Nucleus accumbens (tissue), 56 donors: ENCODE measurements at places on chromosomes 16 and 17.

DNA sequence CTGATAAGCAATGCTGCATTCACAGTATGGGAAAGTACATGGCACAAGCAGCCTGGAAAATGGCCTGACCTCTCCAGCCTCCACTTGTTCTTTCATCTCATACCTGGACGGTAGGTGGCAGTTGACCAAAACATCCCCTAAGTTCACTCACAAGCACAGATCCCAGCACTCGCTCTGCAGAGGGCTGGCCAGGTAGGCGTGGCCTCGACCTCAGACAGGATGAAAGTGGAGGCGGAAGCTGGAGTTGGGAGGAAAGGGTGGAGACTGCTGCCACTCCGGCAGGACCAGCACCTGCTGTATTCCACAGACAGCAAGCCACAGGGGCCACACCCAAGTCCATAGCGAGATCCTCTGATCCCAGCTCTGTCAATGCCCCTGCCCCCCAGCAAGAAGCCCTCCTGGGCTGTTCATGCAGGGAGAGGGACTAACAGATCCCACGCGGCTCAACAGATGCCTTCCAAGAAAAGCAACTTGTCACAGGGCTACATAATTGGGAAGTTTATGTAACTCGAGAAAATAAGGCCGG is 31.3 kb downstream of the ZCCHC14 start:
- DNase-seq = no peak

DNA sequence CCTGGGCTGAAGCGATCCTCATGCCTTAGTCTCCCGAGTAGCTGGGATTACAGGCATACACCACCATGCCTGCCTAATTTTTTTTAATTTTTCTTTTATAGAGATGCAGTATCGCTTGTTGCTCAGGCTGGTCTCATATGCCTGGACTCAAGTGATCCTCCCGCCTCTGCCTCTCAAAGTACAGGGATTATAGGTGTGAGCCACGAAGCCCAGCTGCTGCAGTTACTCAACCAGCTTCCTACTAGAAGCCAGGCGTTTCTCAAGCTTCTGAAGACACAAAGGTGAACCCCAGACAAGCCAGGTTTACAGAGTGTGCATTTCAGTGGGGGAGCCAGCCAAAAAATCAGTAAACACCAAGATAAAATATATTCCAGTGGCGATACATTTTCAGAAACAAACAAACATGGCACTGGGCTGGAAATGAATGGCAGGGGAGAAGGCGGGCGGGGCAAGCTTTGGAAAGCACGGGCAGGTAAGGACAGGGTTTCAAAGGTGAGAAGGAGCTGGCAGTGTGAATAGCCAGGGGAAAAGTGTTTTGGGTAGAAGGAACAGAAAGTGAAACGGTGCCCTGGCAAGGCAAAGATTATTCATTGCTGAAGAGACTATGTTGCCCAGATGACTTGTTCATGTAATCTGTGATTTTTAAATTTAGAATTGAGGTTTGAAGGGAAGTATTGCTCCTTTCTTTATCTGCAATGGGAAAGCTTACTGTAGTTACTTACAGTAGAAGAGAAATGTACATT is 471.1 kb downstream of the WWOX start:
- no peak for DNase-seq

DNA sequence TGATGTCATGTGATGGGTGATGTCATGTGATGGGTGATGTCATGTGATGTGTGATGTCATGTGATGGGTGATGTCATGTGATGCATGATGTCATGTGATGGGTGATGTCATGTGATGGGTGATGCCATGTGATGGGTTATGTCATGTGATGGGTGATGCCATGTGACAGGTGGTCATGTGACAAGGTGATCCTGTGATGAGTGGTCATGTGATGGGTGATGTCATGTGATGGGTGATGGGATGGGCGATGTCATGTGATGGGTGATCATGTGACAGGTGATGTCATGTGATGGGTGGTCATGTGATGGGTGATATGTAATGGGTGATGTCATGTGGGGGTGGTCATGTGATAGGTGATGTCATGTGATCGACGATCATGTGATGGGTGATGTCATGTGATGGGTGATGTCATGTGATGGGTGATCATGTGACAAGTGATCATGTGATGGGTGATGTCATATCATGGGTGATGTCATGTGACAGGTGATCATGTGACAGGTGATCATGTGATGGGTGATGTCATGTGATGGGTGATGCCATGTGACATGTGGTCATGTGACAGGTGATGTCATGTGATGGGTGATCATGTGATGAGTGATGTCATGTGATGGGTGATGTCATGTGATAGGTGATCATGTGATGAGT is 17.2 kb downstream of the CD300LB start:
- DNase-seq = no peak

DNA sequence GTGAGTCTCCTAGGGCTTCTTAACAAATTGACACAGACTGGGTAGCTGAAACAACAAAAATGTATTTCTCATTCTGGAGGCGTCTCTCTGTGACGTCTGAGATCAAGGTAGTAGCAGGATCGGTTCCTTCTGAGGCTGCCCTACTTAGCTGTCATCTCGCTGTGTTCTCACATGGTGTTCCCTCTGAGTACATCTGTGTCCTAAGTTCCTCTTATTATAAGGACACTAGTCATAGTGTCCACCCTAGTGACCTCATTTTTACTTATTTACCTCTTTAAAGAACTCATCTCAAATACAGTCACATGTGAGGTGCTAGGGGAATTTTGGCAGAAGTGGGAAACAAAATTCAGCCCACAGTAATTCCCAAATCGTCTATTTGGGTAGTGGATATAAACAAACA is 529.1 kb downstream of the NPIPA7 start:
- no peak for DNase-seq

DNA sequence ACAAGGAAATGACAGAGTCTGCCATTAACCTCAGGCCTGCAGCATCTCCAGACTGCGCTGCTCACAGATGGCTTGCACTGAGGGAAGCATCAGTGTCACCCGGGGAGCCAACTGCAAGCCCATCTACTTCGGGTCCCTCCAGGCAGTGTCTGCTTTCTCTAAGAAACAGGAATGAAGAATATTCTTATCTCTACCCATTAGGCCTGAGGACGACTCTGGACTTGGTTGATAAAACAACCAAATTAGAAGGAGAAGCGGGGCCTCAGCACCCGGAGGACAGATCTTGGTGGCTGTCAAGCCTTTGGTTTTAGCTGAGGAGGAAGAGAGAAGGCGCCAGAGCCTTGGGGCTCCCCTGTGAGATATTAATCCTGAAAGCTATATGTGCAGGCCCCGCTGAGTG is 19.5 kb upstream of the MGAT5B start:
- no peak for DNase-seq

GRCh38 chr17:43701318-43701743 is 39.6 kb upstream of the MEOX1 start:
- DNase-seq = no peak

DNA sequence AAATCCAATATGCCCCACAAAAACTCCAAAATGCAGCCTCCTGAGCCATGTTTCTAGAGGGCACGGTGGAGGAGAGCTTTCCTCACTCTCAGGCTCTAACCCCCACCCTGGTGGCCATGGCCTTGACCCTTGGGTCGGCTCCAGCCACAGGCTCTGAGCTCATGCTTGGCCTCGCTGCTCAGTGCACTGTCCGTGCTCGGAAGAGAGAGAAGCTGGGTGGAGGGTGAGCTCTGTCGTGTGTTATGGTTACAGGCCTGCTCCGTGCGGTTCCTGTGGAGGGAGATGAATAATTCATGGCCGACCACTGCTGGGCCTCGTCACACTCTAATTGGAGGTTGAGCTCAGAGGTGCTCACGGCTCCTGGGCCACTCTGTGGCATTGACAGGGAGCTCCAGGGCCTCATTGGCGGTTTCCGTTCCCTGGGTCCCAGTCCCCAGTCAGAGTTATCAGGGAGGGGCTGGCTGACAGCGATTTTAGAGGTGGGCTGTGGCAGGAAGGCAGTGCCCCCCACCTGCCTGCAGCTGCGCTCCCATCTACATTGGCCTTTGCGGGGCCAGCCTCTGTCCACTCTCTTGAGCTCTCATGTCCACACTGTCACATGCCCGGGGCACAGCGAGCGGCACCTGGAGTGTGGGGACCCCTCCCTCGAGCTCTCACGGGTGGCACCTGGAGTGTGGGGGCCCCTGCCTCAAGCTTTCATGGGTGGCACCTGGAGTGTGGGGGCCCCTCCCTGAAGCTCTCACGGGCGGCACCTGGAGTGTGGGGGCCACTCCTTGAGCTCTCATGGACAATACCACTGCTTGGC is 24.9 kb downstream of the ACSF3 start:
- no peak for DNase-seq

DNA sequence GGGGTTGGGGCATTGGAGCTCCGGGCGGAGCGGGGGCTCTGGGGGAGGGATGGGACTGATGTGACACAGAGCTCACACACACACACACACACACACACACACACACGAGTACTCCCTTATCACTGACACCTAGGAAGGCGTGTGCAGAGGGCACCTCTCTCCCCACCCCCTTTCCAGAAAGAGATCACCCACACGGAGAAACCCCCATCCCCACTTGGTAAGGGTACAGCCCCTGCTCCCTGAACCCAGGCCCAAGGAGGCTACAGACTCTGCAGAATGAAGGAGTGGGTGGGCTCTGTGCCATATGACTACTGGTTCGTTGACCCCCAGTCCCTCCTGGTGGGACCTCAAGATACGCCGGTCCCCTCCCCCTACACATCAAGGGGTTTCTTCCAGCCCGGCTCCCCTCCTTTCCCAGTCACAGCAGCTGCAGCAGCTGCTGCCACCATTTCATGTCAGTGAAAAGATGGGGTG is 8.7 kb upstream of the ARHGAP23 start:
- DNase-seq = no peak

DNA sequence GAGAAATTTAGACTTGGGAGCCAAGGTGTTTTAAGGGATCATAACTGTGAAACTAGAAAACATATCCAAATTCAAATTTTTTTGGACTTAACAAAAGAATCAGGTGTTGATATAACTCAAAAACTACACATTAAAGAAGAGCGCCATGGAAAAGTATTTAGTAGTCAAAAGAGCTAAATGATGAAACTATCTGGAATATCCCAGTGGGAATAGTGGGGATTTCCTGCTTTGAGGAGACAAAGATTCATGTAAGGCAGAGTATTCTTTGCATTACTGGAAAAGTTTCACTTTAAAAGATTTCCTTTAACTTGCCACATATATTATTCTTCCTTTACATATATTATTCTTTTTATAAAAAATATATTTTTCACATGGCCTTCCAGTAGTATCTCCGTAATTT is 40.3 kb upstream of the VPS4A start:
- no peak for DNase-seq

- DNase-seq = no peak
Measured at GRCh38 chr16:72312828-72313227, 140.9 kb upstream of the PMFBP1 start.

GRCh38 chr16:495127-495748 is 32.3 kb upstream of the CAPN15 start:
- no peak for DNase-seq

GRCh38 chr17:55677446-55677845 is 45.2 kb downstream of the TMEM100 start:
- no peak for DNase-seq

- no peak for DNase-seq
Measured at GRCh38 chr17:4522661-4523060, 24.0 kb downstream of the SPNS2 start.

DNA sequence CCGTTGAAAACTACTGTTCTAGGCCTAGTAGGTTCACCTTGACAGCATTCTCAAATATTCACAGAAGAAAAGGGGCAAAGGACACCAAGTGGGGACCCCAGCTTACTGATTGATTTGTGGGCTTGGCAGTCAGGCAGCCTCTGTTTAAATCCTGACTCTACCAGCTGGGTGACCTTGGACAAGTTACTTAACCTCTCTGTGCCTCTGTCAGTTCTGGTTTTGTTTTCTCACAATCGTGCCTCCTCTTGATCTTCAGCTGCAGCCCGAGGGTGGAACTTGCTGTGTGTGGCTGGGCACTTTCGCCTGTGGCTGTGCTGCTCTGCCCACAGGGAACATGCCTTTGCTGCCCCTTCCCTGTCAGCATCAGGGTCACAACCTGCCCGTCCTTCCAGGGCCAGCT is 17.8 kb downstream of the RAP1GAP2 start:
- DNase-seq = no peak

- DNase-seq = no peak
Measured at GRCh38 chr17:76034428-76035350, 7.6 kb upstream of the EVPL start.

DNA sequence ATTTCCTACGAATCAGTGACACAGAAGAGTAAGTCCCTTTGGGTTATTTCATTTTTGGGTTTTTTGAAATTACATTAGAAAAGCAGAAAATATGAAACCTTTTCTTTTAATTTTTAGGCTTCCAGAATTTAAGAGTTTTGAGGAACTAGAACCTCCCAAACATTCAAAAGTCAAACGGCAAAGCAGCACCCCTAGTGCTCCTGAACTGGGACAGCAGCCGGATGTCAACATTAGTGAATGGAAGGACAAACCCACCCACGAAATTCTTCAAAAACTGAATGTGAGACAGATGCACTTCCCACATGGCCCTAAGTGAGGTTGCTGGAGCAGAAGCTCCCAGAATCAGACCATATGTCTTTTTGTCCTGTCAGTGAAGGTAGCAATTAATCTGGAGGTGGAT is 199.4 kb downstream of the PHKB start:
- no peak for DNase-seq

DNA sequence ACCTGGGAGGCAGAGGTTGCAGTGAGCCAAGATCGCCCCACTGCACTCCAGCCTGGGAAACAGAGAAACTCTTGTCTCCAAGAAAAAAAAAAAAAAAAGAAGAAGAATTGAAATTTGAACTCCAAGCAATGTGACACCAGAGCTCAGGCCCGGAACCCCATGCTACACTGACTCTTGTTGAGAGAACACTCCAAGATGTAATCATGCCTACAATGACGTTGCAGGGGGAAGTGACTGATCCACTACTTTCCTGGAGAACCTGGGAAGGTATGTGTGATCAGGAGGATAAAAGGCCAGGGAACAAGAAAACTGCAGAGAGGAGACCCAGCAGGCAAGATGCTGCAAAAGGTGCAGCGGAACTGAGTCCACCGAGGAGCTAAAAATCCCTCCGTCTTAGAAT is 57.9 kb downstream of the ADCY9 start:
- DNase-seq = no peak

DNA sequence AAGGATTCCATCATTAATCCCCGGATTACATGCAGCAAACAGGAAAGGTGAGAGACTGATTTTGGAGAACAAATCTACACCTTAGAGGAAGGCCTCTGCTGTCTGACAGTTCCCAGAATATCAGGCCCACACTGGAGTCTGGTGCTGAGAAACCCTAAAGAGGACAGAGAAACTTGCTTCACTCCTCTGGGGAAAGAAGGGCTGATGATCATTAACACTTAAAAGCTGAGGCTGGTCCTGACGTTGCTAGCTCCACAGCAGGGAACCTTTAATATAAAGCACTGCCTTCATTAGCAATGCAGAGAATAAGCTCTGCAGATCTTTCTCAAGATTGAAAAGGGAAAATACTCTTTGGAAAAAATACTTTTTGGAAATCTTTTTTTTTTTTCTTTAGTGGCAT is 1472.4 kb upstream of the GOT2 start:
- DNase-seq = no peak
